Common myeloid progenitor, CD34-positive (primary cell): ENCODE measurements at places on chromosomes 5 and 9.

DNA sequence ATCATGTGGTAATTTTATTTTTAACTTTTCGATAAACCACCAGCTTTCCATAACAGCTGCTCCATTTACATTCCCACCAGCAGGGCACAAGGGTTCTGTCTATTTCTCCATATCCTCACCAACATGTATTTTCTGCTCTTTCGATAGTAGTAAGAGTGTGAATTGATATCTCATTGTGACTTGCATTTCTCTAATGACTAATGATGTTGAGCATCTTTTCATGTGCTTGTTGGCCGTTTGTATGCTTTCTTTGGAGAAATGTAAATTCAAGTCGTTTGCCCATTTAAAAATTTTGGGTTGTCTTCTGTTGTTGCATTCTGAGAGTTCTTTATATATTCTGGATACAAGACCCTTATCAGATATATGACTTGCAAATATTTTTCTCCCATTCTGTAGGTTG, 45.9 kb downstream of the PSD2 start:
- no peak for DNase-seq
- H3K36me3 ChIP-seq: no peaks in the 10 kb centered on the region
- no peaks in the 10 kb centered on the region for H3K27me3 ChIP-seq
- H3K4me3 ChIP-seq: no peak overlapping the region
- peaks cover 4% of the 10 kb centered on the region for H3K4me1 ChIP-seq

- no peaks in the 10 kb centered on the region for H3K27me3 ChIP-seq
- H3K36me3 ChIP-seq: no peaks in the 10 kb centered on the region
- H3K27ac ChIP-seq: no peak overlapping the region
- no peaks in the 10 kb centered on the region for H3K4me1 ChIP-seq
- no peak for DNase-seq
These were observed 526.0 kb upstream of the ADAMTS16 start for GRCh38 chr5:4614088-4614487.

DNA sequence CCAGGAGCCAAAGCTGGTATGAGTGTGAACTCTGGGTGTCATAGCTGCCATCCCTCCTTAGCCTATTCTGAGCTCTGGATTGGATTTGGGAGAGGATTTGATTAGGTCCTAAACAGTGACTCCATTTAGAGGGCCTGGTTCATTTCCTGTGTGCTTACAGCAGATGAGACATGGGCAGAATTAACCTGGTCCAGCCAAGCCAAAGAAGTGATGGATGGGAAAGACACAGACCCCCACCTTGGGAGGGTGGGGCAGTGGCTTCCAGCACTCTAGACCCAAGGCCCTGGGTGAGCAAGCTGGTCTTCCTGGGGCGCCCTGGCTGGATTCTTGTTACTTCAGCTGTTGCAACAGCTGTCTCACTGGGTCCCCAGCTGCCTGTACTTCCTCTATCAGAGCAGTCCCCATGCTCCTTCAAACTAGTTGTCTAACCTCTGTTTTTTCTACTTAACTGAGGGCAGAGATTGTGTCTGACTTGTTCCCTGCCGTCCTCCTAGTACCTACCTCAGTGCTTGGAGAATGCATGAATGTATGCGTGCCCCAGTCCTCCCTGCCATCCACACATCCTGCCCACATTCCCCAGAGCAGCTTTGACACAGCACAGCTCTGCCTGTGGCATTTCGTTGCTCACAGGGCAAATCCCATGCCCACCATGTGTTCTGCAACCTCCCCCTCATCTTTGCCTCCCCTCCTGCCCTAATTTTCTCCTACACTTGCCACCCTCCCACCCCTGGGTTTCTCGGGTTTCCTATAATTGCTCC, 115.9 kb downstream of the RGS3 start:
- H3K4me3 ChIP-seq: no peak overlapping the region
- peak; percentile 84 for DNase-seq
- H3K36me3 ChIP-seq: peaks cover 12% of the 10 kb centered on the region
- H3K27me3 ChIP-seq: no peaks in the 10 kb centered on the region

GRCh38 chr5:1280177-1281037, 14.5 kb downstream of the TERT start:
- no peak for DNase-seq
- H3K4me3 ChIP-seq: no peak overlapping the region
- no peaks in the 10 kb centered on the region for H3K4me1 ChIP-seq
- H3K36me3 ChIP-seq: peaks cover 11% of the 10 kb centered on the region

DNA sequence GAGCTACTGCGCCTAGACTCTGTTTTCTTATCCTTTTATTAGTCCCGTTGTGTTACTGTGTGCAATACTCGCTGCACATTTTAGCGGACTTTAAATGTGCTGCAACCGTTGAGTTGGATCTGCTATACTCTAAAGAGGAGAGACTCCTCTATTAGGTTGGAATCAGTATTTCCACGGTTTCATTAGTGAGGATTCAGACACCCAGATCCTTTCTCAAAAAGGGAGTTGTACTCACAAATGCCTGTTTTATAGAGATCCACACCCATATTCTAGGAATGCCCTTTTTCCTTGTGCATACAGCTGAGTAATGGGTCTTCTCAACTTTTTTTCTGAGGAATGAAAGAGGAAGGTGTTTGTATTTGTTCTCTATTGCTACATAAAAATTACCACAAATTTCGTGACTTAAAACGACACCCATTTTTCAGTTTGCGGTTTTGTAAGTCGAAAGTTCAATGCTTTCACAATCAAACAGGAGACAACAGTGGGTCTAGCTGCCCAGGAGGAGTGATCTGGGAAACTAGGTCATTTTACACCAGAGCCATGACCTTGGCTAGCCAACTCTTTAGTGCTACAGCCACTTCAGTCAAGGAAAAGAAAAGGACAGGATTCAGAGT, 52.8 kb upstream of the SLC44A1 start:
- no peak overlapping the region for H3K27ac ChIP-seq
- H3K4me3 ChIP-seq: no peak overlapping the region
- no peaks in the 10 kb centered on the region for H3K4me1 ChIP-seq
